ENCODE measurements at places on chromosomes 1 and 21.

- no peak for DNase-seq
Measured at GRCh38 chr1:109474697-109475096, 8.4 kb downstream of the SYPL2 start.

DNA sequence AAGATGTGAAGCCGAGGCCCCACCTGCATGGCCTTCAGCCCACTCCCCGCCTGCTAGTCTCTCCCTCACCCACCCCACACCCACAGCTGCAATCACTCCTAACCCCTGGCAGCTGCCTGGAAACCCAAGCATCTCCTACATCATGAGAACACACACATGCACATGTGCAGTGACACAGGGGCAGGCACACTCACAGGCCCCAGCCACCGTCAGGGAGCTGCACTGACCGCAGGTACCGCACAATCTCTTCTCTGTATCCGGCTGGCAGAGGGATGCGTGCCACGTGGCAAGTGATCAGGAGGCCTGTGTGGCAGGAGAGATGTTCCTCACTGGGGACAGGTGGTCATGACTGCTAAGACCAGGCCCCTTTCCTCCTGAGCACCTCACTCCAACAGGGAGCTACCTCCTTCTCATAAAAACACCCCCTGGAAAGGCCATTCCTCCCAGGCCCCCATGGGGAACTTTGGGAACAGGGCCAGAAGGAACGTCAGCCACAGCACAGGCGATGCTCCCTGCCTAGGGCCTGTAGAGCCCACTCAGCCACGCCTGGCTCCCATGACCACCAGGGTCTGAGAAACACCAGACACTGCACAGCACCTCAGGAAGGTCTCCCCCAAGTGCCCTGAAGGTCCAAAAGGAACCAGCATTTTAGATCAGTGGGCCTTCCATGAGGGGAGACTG, 6.0 kb downstream of the LSS start:
- DNase-seq: no peak

DNA sequence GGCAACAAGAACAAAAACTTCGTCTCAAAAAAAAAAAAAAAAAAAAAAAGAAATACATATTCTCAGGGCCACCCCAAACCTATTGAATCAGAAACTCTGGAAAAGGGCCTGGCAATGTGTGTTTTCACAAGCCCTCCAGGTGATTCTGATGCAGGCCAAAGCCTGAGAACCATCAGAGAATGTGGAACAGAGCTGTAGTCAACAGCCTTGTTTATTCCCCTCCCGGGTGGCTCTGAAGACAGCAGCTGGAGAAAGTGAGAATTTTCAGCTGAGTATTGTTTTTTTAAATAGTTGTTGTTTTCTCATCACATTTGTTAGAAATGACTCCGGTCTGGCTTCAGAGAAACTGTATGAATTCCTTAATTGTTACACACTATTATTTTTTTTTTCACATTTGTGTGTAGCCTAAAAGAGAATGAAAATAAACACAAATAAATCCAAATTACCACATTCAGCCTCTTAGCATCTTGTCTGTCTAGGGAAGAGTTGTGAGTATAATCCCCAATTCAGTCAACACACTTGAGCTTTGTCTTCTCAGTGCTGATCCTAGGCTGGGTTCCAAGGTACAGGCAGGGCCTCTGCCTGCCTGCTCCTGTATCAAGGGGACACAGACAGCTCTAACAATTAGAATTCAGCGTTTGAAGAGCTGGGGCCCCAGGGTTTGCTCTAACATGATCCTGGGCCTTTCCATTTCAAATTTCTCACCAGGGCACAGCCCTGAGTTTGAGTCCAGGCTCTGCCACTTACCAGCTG, 6.6 kb upstream of the AZIN2 start:
- no peak for DNase-seq

DNA sequence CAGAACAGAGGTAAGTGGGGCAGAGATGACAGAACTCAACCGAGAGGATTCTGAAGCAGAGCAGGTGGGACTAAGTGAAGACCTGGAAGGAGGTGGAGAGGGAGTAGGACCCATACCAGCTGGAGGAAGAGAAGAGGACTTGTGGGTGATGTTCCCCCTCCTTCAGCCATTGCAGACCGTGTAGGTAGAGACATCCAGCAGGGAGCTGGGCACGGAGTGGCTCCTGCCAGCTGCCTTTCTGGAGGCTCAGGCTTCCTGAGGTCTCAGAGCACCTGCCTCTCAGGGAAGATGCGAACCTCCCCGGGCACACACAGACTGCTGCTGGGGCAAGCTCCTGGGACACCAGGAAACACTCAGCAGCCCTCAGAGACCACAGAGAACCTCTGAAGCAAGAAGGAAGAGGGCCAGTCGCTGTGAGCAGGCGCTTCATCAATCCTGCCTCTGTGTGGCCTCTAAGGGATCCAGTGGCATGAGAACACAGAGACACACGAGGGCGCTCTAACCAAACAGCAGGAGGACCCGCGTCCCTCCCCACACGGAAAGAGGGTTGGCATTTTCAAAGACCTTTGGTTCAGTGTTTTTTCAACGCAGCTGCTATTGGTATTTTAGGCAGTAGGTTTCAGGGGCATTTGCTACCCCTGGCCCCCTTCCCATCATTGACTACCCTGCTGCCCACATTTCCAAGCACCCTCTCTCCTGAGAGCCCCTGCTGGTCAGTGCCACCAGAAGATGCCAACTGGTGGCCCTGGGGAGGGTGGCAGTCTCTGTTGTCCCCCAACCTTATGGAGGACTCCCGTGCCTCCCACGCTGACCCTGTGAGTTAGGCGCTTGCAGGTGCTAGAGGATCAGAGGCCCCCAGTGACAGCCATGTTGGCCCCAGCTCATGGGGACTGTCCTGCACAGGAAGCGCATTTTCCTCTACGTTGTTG, 89.6 kb upstream of the EDN2 start:
- DNase-seq: peak; percentile 7

DNA sequence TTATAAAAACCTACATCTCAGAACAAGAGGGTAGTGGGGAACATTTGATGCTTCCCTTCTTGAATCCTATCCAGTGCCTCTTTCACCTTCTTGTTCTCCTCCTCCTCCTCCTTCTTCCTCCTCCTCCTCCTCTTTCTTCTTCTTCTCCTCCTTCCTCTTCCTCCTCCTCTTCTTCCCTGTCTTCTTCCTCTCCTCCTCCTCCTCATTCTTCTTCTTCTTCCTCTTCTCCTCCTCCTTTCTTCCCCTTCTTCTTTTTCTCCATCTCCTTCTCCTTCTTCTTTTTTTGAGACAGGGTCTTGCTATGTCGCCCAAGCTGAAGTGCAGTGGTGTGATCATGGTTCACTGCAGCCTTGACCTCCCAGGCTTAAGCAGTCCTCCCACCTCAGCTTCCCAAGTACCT, 31.9 kb downstream of the SLC35F3 start:
- DNase-seq: no peak
